ENCODE measurements at places on chromosomes 4 and X.
A peak's percentile ranks its signal among the peaks of the same experiment; 100 is the strongest.

DNA sequence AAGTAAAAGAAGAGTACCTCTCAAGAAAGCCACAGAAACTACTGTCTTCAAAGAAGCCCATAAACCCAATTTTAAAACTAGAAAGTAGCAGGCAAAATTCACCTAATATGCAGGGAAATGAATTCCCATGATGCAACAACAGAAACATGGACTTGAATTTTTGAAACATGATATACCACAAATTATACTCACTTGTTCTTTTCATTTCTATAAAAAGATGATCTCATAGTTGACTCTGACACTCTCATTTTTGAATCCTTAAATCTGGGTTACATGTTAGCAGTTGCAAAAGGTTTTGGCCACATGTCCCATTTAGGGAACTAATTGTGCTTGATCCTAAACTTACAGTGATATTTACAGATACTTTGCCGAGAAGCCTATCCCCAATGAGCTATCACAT is 1130.8 kb downstream of the FAT4 start:
- DNase-seq: no peak

GRCh38 chr4:8649631-8650361 is 57.2 kb downstream of the CPZ start:
- no peak for DNase-seq

GRCh38 chr4:183360161-183360919 is 38.1 kb upstream of the CLDN24 start:
- DNase-seq: no peak

DNA sequence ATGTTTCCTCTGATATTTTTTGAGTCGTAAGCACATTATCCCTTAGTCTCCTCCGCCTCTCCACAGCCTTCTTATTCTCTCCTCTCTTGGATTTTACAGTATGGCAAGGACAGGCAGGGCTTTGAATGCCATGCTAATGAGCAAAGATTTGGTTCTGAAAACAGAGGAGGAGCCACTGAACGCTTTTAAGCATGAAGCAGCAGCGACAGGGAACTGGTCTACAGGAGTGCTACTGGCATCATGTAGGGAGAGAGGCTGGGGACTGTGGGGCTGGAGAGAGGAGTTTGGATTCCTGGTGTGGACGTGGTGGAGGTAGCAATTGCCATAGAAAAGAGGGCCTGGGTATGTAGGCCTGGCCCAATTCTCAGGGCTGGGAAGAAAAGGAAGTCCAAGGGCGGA is 4.6 kb upstream of the CD99L2 start:
- DNase-seq: no peak

GRCh38 chrX:47518144-47518543 is 35.1 kb upstream of the ZNF41 start:
- no peak for DNase-seq

GRCh38 chrX:8731559-8732395 is at the start of gene ANOS1:
TSS of gene ANOS1 (minus strand) at chrX:8732137. CDS start at chrX:8732036, 101 bp downstream.
- DNase-seq: no peak

GRCh38 chrX:120271218-120271617 is 20.6 kb downstream of the ZBTB33 start:
- no peak for DNase-seq

DNA sequence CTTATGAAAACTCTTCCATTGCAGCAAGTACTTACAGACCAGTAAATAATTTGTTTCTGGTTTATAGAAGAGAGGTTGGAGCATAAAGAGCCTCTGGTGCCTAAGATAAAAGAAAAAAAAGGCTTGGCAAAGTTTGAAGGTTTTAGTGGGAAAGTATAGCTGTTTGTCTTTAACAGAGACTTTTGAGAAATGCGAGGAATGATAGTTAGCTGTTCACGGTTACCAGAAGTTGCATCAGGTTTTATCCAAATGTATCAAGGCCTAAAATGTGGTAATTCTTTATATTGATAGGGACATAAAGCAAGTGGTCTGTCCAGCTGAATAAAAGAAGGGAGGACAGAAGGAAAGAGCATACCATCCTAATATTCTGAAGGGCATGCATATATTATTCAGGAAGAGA is 29.3 kb downstream of the RAP1GDS1 start:
- DNase-seq: no peak

DNA sequence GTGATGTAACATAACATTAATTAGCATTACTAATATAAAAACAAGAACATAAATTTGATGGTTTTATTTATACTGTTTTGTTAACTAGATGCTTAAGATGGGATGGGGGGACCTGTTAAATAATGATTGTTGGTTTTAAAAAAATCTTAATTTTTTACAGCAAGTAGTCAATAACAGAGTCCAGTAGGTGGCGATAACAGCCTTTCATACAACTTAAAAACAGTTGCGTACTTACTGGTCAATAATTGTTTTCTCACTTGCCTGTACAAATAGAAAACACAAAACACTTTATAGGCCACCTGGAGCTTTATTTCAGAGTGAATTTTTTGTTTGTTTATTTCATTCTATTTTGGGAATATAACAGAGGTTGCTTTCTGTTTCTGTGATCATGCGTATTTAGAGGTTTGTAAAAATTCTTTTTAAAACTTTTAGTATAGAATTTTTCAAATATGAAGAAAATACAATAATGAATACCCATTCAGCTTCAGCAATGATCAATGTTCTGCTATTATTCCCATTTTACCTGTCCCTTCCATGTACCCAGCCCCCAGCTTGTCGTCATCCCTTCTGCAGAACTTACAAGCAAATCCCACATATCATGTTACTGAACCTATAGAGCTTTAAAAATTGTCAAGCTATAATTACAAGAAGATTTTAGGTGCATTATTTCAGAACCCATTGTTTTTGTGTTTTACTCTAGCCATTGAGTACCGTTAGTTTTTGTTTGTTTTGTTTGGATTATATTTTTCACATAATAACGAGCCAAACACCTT is 97.1 kb downstream of the MRPL1 start:
- peak; percentile 65 for DNase-seq

- DNase-seq: no peak
These were observed 16.5 kb downstream of the ELOVL6 start for GRCh38 chr4:110181890-110182289.

DNA sequence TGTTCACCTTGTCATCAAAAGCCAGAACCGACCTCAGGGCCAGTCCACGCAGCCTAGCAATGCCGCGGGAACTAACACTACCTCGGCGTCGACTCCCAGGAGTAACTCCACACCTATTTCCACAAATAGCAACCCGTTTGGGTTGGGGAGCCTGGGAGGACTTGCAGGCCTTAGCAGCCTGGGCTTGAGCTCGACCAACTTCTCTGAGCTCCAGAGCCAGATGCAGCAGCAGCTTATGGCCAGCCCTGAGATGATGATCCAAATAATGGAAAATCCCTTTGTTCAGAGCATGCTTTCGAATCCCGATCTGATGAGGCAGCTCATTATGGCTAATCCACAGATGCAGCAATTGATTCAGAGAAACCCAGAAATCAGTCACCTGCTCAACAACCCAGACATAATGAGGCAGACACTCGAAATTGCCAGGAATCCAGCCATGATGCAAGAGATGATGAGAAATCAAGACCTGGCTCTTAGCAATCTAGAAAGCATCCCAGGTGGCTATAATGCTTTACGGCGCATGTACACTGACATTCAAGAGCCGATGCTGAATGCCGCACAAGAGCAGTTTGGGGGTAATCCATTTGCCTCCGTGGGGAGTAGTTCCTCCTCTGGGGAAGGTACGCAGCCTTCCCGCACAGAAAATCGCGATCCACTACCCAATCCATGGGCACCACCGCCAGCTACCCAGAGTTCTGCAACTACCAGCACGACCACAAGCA is 898 bp downstream of the UBQLN2 start:
- peak; percentile 18 for DNase-seq

DNA sequence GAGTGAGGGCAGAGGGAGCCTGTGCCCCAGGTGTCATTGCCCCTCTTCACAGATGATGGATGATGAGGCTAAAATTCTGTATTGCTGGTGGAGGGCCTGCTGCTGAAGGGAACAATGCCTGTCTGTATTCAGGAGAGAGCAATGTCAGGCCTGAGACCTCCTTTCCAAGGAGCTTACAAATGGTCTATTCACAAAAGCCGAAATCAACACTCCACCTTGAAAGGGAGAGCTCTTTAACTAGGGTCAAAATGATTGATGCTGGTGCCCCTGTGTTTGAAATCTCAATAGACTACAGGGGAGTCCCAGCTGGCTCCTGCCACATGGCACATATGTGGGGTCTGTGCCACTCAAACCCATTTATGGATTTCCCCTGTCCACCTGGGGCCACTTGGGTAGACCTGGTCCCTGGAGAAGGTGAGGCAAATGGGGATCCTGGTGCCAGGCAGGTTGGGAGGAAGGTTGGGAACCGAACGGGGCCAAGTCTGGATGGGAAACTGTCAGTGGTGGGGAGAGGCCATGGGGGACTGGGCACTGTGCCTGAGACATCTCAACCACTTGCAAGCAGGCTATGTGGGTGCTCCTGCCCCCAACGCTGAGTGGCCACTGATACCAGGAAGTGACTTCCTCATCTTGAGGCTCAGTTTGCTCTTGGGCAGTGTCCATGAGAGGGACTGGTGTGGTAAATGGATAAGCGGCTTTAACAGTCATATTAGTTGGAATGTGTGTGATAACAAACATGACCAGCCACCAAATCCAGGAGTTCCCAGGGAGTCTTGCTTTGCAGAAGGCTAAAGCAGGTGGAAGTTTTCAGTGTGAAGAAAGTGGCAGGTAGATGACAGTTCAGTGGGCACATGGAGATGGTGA is 223.8 kb upstream of the PSAPL1 start:
- no peak for DNase-seq

DNA sequence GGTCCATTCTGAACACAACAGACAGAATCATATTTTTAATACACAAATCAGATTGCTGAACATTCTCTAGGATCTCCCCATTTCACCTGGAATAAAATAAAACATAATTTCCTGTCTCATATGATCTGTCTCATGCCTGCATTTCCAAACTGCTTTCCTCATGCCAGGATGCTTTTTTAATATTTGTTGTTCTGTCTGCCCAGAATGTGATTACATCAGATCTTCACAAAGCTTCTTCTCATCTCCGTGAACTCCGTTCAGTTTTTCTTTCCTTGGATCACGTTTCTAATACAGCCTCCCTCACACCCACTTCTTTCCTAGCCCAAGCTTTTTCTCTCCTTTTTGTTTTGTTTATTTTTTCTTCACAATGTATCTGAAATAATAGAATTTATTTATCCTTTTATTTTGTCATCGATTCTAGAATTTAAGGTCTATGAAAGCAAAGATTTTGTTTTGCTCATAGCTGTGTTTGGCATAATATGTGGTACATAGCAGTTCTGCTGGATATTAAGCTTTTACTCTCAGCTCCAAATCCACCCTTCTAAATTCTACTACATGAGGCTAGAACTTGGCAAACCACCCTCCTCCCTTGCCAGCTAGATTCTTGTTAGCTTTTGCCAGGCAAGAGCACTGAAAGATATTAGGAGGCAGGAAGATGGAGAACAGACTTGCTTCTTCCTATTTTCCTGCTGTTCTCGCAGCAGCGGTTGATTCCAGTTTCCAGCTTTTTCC is 165.5 kb upstream of the SLIT2 start:
- no peak for DNase-seq

- no peak for DNase-seq
These were observed 3.2 kb downstream of the ARHGAP36 start for GRCh38 chrX:131061306-131061705.

GRCh38 chr4:18155067-18156041 is 133.8 kb upstream of the LCORL start:
- no peak for DNase-seq

- no peak for DNase-seq
These were observed 134.1 kb upstream of the MAMLD1 start for GRCh38 chrX:150229030-150229429.

- DNase-seq: no peak
These were observed 7.6 kb downstream of the ZIC3 start for GRCh38 chrX:137573324-137574101.

GRCh38 chr4:153126137-153126536 is 78.1 kb upstream of the TRIM2 start:
- DNase-seq: no peak

DNA sequence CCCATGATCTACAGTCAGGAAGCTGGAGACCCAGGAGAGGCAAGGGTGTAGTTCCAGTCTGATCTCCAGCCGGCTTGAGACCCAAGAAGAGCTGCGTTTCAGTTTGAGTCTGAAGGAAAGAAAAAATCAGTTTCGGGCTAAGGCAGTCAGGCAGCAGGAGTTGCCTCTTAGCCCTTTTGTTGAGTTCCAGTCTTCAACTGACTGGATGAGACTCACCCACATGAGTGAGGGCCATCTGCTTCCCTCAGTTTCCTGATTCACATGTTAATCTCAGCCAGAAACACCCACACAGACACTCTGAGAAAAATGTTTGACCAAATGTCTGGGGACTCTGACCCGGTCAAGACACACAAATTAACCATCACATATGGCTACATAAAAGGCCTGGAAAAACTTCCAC is 73.6 kb upstream of the ELOVL6 start:
- DNase-seq: no peak

DNA sequence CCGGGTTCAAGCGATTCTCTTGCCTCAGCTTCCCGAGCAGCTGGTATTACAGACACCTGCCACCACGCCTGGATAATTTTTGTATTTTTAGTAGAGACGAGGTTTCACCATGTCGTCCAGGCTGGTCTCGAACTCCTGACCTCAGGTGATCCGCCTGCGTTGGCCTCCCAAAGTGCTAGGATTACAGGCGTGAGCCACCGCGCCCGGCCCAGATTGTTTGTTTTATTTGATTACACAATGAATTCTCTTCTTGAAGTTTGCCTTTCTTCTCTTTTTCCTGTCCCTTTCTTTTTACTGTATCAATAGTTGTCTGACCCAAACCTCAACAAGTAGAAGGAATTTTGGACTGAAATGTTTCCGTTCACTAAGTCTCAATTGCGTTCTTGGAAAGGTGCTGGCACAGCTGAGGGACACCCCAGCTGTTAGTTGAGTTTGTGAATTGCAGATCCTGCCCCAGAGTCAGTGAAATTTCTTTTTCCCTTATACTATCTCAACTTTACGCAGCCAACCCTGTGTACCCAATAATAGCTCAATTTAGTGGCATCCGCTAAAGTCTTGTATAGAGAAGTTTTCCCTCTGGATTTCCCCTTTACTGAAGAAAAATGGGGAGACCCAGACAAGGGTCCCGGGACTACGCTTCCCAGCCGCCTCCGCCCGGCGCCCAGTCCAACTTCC is 639 bp upstream of the MTM1 start:
- no peak for DNase-seq

- DNase-seq: peak; percentile 33
These were observed 56.7 kb downstream of the ANK2 start for GRCh38 chr4:113106108-113106507.

DNA sequence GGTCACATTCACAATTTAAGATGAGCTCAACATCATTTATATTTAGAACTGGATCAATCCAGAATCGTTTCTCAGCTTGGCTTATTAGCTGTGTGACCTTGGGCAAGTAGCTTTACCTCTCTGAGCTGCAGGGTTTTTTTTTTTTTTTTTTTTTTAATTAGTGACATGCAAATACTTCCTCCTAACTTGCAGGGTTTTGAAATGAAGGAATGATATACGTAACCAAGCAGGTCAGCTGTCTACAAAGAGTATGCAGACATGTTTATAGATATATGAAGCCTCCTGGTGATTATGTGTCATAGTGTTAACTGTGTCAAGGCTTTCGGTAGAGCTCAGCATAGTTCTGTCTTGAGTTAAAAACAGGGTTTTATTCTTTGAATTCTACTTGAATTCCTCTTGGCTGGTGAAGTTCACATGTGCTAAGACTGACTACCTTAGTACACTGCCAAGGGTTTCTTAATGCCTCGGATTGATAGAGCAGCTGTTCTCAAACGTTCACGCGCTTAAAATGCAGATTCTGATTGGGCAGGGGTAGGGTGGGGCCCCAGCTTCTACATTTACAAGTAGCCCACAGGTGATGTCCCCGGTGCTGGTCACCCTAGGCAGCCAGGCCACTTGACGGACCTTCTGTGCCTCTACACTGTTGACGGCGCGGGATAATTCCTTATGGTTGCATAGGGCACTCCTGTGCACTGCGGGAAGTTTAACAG is 654 bp upstream of the STS start:
- DNase-seq: peak; percentile 35

- no peak for DNase-seq
These were observed 118.1 kb downstream of the TBL1X start for GRCh38 chrX:9582956-9583355.
